SHP77 (cell line): ENCODE measurements at places on chromosomes 1 and 21.
A peak's percentile ranks its signal among the peaks of the same experiment; 100 is the strongest.

DNA sequence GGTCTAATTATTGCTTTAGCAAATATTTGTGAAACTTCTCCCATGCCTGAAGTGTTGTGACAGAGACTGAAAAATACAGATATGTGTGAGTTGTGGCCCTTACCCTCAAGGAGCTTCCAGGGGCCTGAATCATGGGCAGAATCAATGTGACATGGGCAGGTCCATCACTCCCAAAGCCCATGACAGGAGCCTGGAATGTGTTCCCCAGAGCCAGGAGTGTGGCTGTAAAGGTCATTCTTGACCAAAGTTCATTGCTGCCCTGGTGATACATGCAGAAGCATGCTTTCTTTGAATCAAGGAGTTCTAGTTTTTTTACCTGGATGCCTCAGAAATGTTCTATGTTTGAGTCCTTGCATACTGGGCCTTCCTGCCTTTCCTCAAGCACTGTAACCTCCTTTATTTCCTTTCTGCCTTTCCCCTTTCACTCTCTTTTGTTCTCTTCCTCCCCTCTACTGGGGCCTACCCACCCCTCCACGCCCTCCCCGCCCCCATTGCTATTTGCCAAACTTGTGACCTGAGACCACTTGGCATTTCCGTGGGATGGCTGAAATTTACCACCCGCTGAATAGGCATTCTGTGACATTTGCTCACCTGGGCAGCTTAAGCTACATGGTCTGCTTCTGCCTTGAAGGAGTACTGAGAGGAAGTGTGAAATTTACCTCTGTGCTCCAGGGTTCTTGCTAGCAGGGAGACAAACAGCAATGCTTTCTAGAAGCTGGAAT lies 19.7 kb downstream of the PBX1 start:
- DNase-seq, result no peak

DNA sequence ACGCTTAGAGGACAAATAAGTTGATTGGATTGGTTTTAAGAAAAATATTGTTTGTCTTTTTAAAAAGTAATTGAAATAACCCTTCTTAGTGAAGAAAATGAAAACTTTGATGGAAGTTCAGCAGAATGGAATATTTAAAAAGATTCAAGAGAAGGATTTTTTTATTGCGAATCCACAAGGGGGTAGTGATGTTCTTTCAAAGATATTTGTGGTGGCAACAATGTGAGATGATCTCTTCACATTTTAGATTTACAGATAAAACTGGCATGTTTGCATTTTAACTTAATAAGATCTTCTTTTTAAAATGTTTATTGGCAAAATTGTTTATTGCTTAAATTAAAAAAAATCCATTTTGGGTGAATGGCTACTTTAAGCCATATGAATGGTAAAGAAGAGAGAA lies 8.9 kb downstream of the CAMTA1 start:
- peak; percentile 11 for DNase-seq

GRCh38 chr1:194060481-194060880 lies 874.1 kb upstream of the B3GALT2 start:
- no peak for DNase-seq

GRCh38 chr1:118861216-118861615 lies 126.9 kb downstream of the TBX15 start:
- DNase-seq, result no peak

DNA sequence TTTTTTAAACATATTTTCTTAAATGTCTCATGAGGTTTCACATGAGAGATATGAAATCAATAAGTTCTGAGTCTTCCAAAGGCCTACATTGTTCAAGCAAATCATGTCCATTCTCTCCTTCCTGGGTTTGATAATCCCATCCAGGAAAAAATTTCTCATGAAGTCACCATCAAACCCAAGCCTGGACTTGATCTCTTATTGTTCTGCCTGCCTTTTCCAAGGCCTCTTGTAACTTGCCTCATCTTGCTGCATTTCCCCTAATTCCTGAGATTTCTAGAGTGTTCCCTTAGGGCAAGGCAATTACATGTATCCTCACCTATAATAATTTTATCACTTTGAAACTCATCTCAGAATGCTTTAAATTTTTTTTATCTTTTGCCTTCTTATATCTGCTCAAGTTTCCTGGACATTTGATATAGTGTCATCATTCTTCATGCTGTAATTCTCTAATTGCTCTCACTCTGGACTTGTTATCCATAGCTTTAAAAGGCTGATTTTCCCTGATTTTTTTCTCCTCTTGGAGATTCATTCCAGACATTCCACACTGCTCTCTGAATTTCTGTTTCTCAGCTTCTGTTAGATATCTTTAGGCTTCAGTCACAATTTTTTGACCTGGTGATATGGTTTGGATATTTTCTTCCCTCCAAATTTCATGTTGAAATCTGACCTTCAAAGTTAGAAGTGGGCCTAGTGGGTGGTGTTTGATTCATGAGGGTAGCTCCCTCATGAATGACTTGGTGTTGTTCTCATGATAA lies 126.4 kb downstream of the LRRC7 start:
- no peak for DNase-seq

DNA sequence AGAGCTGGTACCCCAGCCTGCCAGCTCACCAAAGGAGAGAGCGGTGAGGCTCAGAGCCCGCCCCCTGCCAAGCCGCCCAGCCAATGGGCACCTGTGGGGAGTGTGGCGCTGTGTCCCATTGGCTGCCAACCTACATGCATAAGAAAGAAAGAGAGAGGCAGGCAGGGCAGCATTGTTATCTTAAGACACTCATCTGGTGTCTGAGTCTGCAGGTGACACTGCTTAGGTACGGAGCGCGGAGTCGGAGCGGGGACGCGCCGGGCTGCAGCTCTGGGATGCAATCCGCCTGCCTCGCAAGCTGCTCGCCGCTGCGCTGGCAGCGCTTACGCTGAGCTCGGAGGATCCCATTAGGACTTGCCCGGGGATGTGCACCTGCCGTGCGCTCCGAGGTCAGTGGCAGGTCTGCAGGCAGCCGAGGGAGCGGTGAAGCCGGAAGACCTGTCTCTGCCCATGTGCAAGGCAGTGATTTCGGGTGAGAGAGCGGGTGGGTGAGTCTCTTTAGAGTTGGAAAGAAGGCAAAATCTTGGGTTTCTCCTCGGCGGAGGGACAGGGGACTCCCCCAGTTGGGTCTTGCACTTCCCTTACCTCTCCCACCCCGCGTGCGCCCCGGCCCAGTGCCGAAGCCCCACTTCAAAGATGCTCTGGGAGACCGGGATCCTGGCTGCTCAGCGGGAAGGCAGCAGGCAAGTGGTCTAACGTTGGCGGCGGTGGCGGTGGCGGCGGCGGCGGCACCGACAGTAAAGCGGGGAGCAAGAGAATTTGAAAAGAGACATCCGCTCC lies at the start of gene BRINP2:
Gene BRINP2 (plus strand): TSS at position 203 of the 780 bp plus-strand sequence. CDS start 58,919 bp downstream, outside the sequence.
- DNase-seq, result no peak

GRCh38 chr1:196550731-196551130 lies 57.5 kb downstream of the KCNT2 start:
- DNase-seq, result no peak

DNA sequence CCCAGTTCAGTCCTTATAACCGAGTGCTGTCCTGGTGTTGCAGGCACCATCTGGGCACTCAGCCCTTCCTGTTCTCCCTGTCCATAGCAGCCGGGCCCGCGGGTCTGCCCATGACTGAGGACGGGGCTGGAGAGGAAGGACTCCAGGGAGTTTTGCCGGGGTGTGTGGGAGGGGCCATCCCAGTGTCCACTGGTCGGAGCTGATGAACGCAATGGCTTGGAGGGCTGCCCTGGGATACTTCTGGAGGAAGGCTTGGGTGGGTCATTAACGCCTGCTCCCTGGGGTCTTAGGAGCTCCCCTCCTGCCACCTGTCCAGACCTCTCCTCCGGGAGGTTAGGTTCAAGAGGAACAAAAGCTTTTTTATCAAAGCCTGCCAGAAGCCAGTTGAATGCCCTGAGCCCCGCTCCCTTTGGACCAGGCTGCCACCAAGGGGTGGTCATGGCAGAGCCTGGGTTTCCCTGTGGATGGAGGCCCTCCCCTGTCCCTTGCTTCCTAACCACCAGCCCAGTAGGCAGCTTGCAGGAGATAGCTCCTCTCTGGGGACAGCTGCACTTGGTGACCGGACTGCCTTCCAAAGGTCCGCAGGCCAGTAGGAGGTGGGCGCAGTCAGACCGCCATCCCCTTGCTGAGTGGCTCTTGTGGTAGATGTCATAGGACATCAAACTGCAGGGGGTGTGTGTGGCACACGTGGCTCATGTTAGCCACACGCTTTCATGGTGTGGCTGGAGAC lies 61.3 kb downstream of the TRIM11 start:
- no peak for DNase-seq
